ENCODE measurements at places on chromosomes 6 and 20. TPM values are rescaled to one million over a fixed set of nuclear protein-coding genes. Genes with fewer than 3 reads are reported as not detected.

- DNase-seq = no peak
Measured at GRCh38 chr20:46209930-46210671, 92.0 kb downstream of the CD40 start.

GRCh38 chr20:47532002-47532401 is 30.3 kb downstream of the NCOA3 start:
- no peak for DNase-seq

- DNase-seq = no peak
Measured at GRCh38 chr6:79737172-79737571, 106.0 kb downstream of the SH3BGRL2 start.

- DNase-seq = no peak
Measured at GRCh38 chr6:117272891-117273290, 7.5 kb downstream of the VGLL2 start.

DNA sequence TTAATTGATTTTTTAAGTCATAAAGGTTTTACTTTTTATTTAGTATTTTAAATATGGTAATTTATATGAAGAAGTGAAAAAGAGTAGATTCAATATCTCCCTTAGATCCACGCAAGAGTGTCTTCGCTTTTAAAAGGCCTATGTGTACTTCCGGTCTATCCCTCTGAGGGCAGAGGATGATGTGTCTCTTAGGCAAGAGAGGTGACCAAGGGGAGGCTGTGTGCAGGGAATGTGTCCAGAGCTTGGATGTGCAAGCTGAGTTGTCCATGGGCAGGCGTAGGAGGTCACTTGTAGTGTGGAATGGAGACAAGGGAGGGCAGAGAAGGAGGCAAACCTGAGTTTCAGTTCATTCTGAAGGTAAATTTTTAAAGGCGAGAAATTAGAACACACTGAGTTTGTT is 113.9 kb downstream of the CRYBG1 start:
- DNase-seq = no peak

GRCh38 chr6:151043944-151044343 is 178.4 kb downstream of the MTHFD1L start:
- no peak for DNase-seq

- DNase-seq = no peak
Measured at GRCh38 chr6:71602385-71603007, 283.9 kb upstream of the RIMS1 start.

DNA sequence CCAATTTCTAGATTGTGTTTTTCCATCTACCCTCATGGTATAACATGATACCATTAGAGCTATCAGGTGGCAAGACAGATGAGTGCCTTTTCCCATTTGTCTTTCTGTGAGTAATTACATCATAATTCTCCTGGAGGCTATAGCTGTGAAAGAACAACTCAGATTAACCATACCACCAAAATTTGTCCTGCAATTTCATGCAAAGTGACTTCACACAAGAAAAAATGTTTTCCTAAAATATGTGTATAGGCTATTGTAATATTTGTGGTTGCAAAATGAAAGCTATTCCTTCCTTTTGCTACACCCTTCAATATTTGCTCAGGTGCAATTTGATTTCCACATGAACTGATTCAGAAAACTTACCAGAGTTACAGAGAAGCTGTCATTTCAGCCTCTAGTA is 547.7 kb upstream of the ID4 start:
- no peak for DNase-seq

DNA sequence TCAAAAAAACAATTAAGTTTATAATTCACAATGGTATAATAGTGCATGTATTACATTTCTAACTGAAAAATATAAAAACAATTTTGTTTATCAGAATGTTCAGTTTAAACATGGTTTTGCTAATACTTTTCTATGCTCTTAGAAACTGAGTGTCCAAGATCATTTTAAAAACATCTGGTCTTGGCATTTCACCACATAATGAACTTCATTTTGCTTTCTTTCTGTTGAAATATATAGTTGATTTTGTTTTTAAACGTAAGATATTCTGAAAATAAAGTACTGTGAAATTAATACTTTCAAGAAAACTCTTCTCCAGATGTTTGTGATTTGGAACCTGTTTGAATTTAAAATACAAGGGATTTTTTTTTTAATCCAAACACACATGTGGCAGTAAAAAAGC is 264.4 kb downstream of the COL12A1 start:
- no peak for DNase-seq

DNA sequence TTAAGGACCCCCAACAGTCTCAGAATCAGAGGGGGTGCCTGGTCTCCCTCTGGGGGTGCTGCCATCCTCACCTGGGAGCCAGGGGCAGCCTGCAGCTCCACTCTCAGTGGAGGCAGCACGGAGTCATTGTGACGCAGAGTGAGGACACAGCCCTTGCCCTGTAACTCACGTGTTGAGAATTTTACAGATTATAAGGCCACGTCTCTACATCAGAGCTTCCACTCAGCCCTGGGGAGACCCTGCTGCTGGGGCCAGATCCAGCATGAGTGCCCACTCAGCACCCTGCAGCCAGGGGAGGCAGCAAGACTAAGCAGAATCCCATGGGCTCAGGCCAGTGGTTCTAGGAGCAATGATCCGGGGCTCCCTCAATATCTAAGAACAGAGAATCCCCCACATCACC is 137.4 kb upstream of the AFDN start:
- DNase-seq = no peak

GRCh38 chr6:54980511-54981275 is 134.1 kb downstream of the FAM83B start:
- no peak for DNase-seq

DNA sequence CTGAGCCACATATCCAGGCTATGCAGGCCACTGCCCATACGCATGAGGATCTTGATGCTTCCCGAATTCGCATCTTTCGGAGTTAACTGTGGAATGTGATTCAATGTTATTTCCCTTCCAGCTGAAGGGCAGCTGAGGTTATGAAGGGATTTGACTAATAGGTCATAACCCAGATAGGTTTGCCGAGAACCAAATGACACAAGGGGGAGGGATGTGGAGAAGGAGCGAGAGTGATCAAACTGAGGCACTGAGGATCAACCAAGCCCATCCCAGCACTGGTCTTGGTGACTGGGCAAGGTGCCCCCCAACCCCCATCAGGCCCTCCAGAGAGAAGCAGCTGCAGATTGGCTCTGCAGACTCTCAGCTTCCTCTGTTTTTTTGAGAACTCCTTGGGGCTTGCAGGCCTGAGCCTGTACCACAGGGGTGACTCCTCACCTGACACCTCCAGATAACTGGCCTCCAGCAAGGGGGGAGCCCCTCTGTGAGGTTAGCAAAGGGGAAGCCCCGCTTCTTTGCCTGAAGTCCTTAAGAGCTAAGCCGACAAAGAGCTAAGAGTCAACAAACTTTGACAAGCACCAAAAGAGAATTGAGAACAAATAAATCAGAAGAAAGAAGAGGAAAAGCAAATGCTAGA is 185.9 kb downstream of the PDE7B start:
- no peak for DNase-seq

DNA sequence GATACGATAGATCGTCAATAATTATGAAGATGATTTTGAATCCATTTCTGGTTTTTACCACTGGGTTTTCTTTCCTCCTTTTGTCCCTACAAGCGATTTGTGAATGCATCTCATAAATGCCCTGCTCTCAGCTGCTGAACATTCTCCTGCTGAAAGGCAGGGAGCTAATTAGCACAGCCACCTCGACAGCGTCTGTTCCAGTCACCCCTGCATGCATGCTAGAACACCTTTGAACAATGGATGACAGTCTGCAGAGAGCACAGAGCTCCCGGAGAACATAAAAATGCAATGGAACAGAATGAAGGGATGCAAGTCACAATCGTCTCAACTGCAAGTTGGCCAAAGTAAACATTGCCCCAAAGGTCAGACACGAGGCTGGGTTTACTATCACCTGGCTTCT is 105.8 kb downstream of the SLC35B3 start:
- DNase-seq = no peak

DNA sequence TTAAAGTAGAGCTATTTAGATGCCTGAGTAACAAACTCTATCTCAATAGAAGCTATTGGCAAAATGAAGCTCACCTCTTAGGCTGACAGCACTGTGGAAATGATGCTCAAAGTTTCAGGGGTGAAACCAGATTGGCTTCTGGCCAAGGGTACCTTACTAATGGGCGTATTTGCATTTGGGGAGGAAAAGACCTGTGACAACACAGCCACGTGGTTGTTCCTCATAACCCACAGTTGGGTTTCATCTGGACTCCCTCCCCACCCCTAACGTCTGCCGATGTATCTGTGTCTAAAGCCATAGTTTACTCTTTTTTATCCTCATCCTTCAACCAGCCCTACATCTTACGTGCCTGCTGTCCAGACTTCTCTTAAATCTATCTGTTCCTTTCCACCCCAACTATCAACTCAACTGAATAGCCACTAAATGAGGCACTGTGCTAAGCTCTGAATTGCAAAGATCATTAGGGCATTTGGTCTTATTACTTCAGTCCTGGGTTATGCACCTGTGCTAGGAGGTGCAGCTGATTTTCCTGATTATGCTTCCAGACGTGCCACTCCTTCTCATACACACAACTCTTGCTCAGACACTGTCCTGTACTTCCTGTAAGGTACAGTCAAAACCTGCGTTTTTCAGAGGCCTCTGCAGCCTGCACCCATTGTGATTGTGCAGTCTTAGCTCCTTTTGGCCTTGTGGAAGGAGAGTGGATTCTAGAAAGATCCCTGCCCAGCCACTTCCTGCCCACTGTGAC is 80.6 kb upstream of the ARMC2 start:
- no peak for DNase-seq

GRCh38 chr6:139376604-139377218 is 2.3 kb upstream of the CITED2 start:
- peak; percentile 49 for DNase-seq

DNA sequence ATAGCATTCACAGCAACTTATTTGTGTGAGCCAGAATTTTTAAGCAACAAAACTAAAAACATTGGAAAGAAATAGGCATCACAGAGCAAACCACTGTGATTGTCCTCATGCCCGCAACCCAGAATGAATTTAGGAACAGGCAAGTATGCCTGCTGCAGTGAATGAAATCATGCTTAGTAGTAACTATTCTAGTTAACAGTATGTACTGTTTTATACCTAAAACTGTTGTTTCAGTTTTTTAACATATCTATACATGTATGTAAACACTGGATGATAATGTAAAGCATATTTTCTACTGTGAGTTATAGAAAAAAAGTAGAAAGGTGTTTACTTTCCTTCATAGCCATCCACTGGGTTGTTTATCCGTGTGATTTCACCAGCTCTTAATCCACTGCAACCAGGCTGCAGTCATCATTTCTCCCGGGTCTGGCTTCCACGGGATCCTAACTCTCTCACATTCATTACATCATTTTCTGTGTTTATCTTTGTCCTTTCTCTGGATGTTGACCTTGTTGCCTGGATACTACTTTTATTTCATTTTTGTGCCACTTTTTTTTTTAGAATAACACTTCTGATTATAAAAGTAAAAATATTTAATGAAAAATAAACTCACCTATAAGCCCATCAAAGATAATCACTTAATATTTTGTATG is 3.6 kb upstream of the ARFGEF3 start:
- no peak for DNase-seq

- no peak for DNase-seq
Measured at GRCh38 chr20:33826270-33826897, 15.2 kb downstream of the CHMP4B start.

- DNase-seq = peak; percentile 6
Measured at GRCh38 chr6:112879920-112880413, 532.8 kb downstream of the RFPL4B start.

DNA sequence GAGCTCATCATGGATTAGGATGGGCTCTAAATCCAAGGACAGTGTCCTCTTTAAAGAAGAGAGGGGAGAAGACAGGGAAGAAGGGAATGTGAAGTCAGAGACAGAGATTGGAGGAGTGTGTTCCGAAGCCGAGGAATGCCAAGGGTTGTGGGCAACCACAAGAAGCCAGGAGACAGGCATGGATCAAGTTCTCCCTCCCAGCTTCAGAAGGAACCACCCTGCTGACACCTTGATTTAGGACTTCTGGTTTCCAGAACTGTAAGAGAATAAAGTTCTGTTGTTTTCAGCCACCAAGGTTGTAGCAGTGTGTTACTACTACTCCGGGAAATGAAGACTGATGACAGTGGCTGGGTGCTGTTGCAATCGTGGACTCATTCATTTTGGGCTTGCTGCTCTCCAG is 120.1 kb downstream of the RPS12 start:
- DNase-seq = no peak

DNA sequence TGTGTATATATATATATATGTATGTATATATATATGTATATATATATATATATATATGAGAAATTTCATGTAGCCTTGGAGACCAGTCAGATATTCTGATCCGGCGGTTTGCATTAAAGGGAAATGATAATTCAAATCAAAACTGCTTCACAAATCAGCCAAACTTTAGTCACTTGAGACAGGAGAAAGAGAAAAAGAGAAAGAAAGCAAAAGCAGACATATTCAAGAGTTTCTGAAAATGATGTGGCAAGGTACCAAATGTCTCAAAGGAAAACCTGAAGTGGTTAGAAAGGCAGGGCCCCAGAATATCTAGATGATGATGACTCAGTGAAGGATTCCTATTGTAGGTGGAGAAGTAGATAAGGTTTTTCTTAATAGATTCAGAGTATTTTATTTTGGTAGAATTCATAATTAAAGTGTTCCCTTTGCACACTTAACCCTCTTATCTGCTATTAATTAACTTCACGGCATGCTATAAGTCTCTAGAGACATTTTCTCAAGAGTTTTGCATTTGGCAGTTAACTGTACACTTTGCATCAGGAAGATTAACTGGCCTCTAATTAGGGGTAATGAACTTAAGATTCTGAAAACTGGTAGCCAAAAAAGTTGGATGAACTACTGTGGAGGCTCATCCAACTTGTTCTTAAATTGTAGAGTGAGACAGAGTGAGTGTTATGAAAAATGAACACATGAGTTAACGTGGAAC is 50.1 kb upstream of the ASF1A start:
- no peak for DNase-seq

- DNase-seq = no peak
Measured at GRCh38 chr6:101777646-101778045, 384.1 kb downstream of the GRIK2 start.

- DNase-seq = no peak
Measured at GRCh38 chr6:18121580-18122127, 823 bp downstream of the NHLRC1 start.

- DNase-seq = peak; percentile 37
Measured at GRCh38 chr6:36858407-36858981, 16.1 kb downstream of the PPIL1 start.

- DNase-seq = no peak
Measured at GRCh38 chr20:50750145-50750671, 18.8 kb downstream of the PARD6B start.

KHDC1 gene
- polyA plus RNA-seq = 1.8 TPM

ZC3H12D gene
- 0.95 TPM for polyA plus RNA-seq

TRAPPC3L gene
- polyA plus RNA-seq = 0.03 TPM

TULP1 gene
- polyA plus RNA-seq = 0.15 TPM

KIF6 gene
- polyA plus RNA-seq = not detected

C6orf132 gene
- 1.8 TPM for polyA plus RNA-seq

NRSN1 gene
- not detected for polyA plus RNA-seq

SRSF3 gene
- polyA plus RNA-seq = 122 TPM

AHI1 gene
- polyA plus RNA-seq = 19.8 TPM

CCN6 gene
- not detected for polyA plus RNA-seq

All from heart right ventricle (tissue), 16 donors.